ENCODE measurements at places on chromosomes 16 and 17. TPM values are rescaled to one million over a fixed set of nuclear protein-coding genes. Genes with fewer than 3 reads are reported as not detected.

Gene CA4
- total RNA-seq: 1.2 TPM

Gene NDE1
- total RNA-seq: 26.5 TPM

Gene SLC35G3
- not detected for total RNA-seq

Gene SERPINF2
- total RNA-seq: 9.8 TPM

Gene RUNDC3A
- total RNA-seq: 0.81 TPM

DNA sequence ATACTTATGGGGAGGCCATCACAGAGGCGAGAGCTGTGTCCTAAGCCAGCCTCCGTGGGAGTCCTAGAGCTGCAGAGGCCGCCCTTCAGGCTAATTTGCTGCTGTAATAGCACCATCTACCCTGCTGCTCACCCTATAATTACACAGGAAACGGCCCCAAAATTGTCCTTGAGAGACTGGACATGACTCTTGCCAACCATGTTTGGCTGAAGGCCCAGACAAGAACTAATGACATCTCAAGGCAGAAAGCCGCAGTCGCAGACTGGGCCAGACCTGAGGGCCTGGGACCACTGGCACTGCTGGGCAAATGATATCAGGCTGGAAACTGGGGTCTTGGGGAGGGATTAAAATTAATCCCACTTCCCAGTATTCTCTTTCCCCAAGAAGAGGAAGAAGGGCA lies 24.1 kb downstream of the PSMD7 start:
- no peak for DNase-seq

- DNase-seq: no peak
Measured at GRCh38 chr16:81513204-81514040, 68.8 kb downstream of the CMIP start.

- peak; percentile 66 for DNase-seq
Measured at GRCh38 chr16:679814-680624, at the start of gene STUB1. TSS of gene STUB1 (plus strand) at chr16:680410. CDS start at chr16:680526, 116 bp downstream.

GRCh38 chr16:85372627-85373372 lies 240.3 kb upstream of the GSE1 start:
- DNase-seq: peak; percentile 58

GRCh38 chr17:76515274-76515949 lies 14.2 kb upstream of the RHBDF2 start:
- DNase-seq: peak; percentile 72

GRCh38 chr17:11823862-11824261 lies 173.4 kb downstream of the ZNF18 start:
- DNase-seq: no peak

GRCh38 chr17:60039114-60039846 lies 39.4 kb downstream of the HEATR6 start:
- DNase-seq: no peak

All from thoracic aorta (tissue), 2 donors.